ENCODE measurements at places on chromosomes 3 and 15.

DNA sequence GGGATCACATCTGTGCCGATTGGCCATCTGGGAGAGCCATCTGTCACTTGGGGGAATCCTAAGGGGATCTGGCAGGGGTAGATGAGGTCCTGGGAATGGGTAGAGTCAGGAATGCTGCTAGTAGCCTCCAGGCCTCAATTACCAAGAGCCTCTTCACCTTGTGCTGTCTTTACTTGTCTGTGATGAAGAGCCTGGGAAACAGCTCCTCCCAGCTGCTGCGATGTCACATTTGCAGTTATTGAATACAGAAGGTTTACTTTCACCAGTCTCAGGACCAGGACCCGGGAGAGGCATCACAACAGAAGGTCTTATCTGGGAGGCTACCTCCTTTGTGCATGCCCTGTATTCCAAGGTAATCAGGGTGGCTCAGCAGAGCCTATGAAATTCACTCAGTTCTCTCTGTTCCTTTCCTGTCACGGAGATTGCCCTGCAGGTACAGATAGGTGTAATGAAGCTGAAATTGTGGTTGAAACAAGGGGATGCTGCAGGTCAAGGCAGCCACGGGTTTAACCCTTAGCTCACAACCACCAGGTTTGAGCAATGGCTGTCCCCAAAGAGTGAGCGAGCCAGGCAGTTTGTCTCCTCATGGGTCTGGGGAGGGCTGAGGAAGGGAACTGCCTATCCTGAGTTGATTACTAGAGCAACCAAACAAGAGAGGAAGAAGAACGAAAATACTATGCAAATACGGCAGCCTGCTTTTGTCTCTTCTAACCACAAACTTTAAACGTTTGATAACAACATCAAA lies 298.9 kb upstream of the RORA start:
- DNase-seq, result no peak

DNA sequence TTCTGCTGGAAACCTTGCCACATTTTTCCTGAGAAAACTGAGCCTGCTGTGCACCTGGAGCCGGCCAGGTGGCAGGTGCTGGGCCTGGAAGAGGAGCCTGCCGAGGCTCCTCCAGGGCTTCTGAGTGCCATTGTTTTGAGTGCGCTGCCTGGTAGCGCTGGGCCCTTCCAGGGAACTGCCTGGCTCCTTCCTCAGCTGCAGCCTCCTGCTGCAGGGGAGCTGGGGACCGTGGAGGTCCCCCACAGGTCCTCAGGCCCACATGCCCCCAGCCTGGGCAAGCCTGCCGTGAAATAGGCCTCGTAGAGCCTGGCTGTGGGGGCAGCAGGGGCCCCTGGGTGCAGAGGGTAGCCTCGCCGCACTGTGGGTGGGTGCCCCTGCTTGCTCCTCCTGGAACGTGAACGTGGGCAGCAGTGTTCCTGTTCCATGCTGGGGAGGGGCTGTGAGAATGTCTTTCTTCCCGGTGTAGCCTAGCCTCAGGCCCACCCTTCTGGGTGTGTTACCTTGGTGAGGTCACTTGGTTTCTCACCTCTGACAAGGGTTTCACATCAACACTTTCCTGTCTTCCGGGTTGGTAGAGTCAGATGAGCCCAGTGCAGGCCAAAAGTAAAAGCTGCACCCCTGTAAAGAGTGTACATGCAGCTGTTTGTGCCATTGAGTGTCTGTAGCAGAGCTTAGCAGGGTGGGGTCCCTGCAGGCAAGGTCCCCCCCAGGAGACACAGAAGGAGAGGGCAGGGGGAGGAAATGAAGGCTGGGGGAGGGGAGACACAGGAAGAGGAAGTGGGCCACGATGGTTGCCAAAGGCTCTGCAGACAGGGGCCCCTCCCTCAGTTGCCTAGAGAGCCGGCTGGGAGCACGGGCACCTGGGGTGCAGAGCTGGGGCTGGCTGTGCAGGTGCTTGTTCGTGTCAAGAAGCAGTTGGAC lies 34.5 kb downstream of the KLF13 start:
- DNase-seq, result peak; percentile 56

DNA sequence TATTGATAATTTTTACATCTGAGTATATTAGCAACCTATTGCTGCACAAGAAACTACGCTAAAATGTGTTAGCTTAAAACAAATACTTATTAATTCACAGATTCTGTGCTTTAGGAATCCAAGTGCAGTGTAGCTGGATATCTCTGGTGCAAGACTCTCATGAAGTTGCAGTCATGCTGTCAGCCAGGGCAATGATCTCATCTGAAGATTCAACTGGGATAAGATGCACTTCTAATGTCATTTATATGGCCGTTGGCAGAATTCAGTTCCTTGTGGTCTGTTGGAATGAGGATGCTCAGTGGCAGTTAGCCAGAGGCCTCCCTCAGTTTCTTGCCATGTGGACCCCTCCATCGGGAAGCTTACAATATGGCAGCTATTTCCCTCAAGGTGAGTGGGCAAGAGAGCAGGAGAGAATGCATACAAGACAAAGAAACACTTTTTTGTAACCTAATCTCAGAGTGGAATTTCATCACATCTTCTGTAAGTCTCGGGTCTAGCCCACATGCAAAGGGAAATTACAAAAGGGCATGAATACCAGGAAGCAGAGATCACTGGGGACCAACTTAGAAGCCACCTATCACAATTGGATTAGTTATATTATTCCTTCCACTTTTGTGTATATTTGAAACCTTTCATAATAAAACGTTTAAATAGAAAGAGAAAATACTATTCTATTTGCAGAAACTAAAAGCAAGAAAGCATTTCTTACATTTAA lies 61.6 kb downstream of the DPH6 start:
- DNase-seq, result no peak

DNA sequence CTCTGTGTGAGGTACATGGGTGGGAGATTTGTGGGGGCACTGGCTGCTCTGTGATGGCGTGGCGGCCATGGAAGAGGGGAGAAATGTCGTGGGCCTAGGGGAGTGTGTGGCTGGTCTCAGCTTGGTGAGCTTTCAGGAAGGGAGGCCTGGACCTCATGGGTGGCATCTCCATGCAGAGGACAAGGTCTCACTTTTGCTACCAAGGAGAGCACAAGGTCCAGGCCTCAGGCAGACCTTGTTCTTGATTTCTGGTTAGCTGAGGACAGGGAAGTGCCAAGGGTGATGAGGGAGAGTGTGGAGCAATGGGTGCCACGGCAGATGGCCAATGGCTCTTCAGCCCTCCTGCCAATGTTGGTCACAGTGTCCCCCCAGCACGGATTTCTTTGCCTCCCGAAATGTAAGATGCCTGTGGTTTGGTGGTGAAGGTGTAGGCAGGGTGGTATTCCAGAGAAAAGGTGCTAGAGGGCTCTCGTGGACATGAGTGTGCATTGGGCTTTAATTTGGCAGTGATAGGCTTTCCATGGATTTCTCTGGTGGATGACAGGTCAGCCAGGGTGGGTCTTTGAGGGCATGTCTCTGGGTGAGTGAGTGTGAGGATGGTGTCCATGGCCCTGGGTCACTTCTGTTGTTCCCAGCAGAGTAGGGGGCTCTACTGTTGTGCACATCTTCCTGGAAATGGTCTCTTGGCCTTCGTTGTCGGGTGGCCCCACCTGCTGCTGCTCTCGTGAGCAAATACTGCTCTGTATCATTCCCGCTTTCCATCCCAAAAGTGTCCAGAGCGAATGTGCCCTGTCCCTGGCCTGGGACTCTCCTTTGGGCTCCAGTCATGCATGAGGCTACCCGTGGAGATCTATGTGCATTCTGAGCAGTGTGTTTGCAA lies 108.0 kb downstream of the SNRPN start:
- no peak for DNase-seq

DNA sequence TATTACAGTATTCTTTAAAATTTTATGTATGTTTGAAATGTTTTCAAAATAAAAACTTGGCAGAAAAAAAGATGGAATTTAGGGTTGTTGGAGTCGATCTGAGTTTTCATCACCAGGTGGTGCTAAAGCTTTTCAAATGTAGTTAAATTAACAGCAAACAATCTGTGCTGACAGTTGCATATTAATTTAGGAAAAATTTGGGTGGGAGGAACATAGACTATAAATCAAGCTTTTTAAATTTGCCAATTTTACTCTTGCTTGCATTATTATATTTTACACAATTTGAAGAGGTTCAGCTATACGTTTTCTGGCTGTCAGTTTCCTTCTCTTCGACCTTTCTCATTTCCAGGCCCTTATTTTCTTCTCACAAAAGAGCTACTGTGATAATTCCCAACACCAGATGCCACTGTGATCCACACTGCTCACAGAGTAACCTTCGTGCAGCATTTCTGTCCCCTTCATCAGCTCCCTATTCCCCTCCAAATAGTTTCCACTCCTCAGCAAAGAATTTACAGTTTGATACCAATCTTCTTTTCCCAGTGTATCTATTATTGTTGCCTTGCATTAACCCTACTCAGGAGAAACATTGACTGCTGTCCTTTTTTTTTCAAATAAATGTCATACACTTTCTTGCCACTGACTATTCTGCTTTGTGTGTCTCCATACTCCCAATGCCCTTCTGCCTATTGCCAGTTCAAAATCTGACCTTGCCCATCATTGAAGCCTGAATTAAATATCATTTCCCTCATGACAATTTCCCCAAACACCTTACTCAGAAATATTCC lies 53.4 kb upstream of the EIF5A2 start:
- no peak for DNase-seq

DNA sequence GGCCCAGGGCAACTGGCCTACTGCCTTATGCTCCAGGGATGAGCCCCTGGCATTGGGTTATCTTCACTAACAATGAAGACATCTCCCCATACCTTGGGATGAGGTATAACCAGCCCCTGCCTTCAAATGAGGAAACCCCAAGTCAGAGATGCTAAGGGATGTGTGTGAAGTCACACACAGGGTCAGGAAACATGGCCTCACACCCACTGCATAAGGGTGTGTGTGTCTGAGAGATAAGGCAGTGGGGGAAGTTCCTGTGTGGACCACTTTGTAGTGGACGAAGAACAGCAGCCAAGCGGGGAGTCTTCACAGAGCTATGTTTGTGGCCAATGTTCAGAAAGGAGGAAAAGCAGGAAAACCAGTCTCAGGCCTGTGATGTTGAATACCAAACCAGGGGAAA lies 10.5 kb downstream of the ELP6 start:
- DNase-seq, result no peak

- DNase-seq, result no peak
Observed at GRCh38 chr3:147387291-147387884, 19.0 kb downstream of the ZIC4 start.

- DNase-seq, result no peak
Observed at GRCh38 chr3:78844307-78844706, 923.5 kb downstream of the ROBO1 start.

GRCh38 chr3:35592589-35593295 lies 46.6 kb upstream of the ARPP21 start:
- no peak for DNase-seq

DNA sequence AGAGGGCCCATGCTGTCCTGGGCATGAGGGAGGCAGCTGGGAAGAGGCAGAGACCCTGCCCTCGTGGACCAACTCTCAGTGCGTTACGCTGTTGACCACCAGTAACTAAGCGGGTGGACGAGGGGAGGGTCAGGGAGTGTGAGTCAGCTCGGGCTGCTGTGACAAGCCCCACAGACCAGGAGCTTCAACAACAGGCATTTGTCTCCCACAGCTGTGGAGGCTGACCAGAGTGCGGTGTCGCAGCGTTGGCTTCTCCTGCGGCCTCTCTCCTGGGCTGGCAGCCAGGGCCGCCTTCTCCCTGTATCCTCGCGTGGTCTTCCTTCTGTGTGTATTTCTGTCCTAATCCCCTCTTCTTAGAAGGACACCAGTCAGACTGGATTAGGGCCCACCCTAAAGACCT lies 13.0 kb downstream of the EFCC1 start:
- DNase-seq, result no peak

GRCh38 chr3:52226229-52226817 lies 878 bp upstream of the TLR9 start:
- DNase-seq, result no peak

DNA sequence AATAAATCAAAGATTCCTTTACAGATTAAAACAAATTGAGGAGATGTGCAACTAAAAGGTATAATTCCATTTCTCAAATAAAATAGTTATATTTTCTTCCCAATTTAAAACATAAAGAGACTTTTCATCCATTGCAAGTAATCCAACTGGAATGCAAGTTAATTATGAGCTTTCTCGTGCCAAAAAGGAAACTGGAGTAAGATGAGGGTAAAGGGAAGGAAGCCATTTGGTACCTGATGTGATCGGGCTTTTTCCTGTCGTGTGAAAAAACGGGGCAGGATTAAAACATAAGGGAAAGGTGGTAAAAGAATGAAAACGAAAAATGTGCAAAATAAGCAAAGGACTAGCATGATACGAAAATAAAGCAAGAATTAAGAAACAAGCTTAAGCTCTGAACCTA lies 41.8 kb upstream of the XXYLT1 start:
- DNase-seq, result no peak

DNA sequence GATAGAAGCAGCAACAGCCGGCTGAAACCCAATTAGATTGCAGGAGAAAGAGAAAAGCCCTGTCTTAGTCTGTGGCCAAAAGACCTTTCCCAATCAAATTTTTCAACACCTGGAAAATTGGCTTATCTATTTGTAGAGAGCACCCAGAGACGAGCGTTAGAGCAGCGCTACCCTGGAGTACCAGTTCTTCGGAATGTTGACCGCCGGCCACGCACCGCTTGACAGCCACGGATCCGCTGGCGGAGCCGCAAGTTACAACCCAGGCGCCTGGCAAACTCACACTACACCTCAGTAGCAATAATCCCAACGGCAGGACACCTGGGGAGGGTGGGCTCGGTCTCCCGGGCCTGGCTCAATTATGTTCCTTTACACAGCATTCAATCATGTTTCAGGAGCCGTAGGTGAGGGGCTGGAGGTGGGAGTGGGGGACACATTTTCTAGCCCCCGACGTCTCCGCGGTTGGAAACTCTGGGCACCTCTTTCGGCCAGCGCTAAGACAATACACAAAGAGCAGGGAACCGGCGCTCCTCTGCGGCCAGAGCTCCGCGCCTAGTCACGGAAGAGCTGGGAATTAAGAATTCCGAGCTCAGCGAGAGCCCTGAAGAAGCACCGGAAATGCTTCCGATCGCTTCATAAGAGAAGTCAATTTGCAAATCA lies 1.2 kb downstream of the MB21D2 start:
- DNase-seq, result no peak

DNA sequence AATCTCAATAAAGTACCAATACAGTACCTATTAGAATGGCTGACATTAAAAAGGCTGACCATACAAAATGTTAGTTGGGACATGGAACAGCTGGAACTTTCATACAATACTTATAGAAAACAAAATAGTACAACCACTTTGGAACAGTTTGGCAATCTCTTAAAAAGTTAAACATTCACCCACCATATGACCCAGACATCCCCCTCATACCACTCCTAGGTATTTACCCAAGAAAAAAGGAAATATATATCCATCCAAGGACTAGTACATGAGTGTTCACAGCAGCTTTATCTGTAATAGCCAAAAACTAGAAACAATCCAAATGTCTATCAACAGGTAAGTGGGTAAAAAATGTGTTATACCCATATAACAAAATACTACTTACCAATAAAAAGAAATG lies 25.2 kb upstream of the ARF4 start:
- DNase-seq, result no peak

- no peak for DNase-seq
Observed at GRCh38 chr3:190699776-190700175, 162.7 kb downstream of the GMNC start.

DNA sequence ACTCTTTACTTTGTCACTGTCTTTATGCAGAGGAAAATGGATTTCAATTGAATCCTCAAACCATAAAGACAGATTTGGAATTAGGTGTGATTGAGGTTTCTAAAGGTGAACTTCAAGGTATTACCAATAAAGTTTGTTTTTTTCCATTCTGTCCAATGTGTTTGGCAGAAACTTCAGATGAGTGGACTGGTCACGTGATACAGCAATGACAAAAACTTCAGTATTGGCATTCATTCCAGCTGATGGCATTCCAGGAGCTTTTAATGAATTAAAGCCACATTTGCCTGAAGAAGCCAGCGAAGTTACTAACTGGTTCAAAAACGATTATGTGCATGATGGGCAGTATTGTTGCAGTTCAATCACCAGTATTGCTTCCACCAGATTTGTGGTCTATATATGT lies 4.5 kb upstream of the MASP1 start:
- DNase-seq, result no peak

All from central memory CD8-positive, alpha-beta T cell (primary cell).